ENCODE measurements at places on chromosomes 3 and 15.

DNA sequence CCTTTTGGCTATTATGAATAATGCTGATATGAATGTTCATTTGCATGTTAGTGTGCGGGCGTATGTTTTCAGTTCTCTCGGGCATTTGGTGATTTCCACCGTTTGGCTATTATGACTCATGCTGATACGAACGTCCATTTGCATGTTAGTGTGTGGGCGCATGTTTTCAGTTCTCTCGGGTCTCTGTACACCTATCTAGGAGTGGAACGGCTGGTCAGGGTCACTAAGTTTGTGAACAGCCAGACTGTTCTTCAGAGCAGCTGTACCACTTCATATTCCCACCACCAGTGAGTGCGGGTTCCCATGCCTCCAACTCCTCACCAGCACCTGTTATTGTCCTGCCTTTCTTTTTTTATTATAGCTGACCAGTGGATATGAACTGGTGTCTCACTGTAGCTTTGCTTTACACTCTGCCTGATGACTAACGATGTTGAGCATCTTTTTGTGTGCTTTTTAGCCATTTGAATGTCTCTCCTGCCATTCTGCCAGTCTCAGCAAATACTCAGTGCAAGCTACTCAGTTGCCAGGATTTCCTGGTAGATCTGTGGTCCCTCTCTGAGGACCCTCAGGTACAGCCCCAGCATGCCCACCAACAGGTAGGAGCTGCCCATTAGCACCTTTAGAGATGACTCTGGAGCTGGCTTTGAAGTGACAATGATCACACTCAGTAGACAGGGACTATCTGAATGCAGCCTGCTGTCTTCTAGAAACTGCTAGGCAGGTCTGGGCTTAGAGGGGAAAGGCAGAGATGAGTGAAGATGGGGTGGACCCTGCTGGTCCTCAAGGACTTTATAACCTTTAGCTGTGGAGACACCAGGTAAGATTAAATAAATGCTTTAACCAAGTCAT is 141.1 kb downstream of the XXYLT1 start:
- peak; percentile 62 for DNase-seq

DNA sequence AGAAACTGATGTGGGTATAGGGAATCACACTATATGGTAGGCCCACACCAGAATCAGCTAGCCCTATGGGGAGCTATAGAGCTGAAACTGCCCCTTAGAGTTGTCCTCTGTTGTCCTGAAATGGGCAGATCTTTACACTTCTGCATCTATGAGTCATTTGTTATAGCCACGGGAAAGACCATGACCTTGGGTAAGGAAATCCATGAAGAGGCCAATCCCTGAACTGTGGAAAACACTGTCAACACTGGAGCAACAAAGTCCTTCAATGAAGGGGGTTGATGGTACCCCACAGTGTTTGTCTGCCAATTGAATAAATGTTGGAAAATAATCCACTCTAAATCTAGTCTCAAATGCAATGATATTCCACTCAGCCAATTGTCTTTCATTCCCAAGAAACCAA is 5.2 kb upstream of the CD200R1 start:
- no peak for DNase-seq

DNA sequence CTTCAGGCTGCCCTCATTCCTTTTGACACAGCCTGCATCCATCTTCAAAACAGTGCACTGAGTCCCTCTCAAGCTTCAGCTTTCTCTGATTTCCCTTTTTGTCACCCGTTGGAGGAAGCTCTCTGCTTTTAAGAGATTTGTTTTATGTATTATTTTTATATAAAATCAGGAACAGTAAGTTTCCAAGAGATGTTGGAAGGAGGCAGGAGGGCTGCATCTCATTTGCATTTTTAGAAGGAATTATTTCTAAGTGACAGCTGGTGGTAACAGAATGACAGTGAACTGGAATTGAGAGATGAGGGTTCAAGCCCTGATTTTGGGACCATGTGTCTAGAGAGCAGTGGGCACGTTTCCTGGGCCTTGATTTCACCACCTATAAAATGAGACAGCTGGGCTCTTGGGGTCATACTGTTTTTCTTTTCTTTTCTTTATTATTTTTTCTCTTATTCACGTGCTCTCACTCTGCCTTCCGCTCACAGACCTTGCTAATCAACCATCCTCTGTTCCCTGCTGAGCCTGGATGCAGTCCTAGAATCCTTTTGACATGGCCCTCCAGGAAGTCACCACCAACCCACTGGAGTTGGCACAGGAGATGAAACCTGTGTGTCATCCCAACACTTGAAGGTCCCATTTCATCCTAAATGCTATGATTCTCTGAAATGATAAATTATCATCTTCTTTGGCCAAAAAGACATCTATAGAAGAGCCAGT is 148.6 kb downstream of the CACNA2D3 start:
- DNase-seq, result no peak

GRCh38 chr15:76939715-76940114 is 8.2 kb downstream of the RCN2 start:
- no peak for DNase-seq

GRCh38 chr3:5058471-5058951 is 63.6 kb upstream of the ARL8B start:
- DNase-seq, result no peak

DNA sequence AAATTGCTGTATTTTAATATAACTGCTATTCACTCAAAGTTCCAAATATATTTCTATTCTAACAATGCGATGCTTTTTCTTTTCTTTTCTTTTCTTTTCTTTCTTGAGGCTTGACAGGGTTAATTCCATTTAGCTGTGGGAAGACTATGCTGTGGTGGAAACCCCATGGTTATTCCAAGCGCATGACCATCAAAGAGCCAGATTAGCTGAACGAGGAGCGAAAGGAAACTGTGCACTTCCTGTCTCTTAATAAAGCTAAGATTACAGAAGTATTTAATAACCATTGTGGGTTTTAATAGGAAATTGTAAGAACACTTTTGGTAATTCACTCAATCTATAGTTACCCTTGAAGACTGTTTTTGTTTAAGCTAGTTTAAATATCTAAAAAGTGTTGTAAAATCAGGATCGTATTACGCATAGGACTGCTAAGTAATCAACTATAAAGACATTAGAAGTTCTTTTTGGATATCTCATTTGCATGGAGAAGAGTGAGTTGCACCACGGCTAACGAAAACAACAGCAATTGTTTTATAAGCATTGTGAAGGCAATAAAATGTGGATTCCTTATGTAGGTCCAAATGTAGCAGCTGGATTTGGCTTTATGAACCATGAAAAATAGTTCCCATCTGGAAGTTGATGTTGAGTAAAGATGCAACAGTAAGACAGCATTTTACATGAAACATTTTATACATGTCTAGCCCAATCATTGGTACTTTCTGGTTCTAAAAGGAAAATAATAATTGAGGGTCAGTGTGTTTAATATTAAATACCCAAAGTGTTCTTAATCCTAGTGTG is 105.4 kb downstream of the ZIC1 start:
- no peak for DNase-seq

DNA sequence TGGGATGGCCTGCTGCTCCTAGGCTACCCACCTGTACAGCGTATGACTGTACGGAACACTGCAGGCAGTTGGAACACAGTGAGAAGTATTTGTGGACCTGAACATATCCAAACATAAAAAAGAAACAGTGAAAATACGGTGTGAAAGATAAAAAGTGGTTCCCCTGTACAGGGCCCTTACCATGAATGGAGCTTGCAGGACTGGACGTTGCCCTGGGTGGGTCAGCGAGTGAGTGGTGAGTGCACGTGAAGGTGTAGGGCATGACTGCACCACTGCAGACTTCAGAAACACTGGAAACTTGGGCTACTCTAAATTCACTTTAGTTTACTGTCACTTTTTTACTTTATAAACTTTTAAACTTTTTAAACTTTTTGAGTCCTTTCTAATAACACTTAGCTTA is 71.2 kb upstream of the SLC6A6 start:
- no peak for DNase-seq

DNA sequence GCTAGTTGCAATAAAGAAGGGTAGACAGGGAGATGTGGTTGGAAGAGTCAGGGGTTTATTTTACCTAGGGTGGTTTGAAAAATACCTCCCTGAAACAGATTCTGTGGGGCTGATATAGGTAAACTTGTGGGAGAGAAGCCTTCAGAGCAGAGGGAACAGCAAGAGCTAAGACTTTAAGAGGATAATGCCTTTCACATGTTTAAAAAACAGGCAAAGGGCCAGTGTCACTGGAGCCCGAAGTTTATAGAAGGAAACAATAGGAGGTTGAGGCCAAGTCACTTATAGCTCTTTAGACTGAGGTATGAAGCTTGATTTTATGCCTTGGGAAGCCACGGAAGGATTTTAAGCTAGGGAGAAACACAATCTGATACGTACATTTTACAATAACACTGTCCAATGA is 448.7 kb downstream of the TAFA4 start:
- DNase-seq, result no peak

DNA sequence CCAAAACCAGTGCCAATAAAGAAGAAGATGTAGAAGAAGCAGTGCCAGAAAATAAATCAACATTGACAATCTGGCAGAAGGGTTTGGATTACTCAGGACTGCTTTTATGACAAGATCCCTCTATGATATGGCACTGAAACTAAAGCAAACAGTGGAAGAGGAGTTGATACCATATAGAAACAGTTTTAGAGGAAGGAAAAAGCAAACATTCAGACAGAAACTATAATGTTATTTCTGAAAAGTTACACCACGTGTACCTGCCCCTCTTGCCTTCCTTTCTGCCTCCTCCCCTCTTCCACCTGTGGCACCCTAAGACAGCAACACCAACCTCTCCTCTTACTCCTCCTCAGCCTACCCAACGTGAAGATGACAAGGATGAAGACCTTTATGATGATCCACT is 63.0 kb downstream of the SFMBT1 start:
- no peak for DNase-seq

DNA sequence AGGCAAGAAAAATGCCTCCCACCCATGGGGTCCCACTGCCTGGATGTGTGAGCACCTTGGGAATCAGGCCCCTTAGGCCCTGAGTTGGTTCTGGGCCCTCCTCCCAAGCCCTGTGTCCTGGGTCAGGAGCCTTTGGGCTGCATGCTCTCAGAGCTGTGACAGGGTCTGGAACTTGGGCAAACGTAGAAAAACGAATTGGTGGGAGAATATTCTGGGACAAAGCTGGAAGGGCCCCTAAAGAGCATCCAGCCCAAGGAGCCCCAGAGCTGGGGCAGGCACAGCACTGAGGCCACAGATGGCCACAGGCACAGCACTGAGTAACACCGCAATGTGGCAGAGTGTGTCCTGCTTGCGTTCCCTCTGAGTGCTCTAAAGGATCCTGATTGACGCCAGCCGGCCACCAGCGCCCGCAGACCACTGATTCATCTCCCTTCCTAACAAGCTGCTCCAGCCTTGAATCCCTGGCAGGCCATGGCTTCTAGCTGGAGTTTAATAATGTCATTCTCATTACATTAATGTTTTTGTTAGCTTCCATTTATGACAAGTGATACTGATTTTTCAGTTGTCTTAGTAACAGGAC is 18.6 kb upstream of the SEC13 start:
- DNase-seq, result no peak

DNA sequence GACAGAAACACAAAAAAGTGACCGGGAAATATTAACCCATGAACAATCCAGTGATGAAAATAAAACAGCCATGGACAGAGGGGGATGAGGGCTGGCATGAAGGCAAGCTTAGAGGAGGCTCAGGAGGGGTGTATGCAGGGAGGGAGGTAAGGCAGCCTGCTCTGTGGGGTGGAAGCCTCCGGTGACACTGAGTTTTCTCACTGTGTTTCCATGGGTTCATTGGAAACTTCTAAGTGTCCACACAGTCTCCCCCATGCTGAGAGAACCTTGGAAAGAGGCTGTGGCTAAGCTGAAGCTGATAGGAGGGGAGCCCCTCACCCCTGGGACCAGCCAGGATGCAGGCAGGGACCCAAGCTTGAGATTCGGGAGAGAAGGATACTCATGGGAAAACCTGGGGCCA is 6.8 kb upstream of the SKOR1 start:
- no peak for DNase-seq

GRCh38 chr3:117790235-117790987 is 1080.8 kb downstream of the TUSC7 start:
- DNase-seq, result no peak

GRCh38 chr3:73502609-73503583 is 121.8 kb downstream of the PDZRN3 start:
- DNase-seq, result peak; percentile 38

DNA sequence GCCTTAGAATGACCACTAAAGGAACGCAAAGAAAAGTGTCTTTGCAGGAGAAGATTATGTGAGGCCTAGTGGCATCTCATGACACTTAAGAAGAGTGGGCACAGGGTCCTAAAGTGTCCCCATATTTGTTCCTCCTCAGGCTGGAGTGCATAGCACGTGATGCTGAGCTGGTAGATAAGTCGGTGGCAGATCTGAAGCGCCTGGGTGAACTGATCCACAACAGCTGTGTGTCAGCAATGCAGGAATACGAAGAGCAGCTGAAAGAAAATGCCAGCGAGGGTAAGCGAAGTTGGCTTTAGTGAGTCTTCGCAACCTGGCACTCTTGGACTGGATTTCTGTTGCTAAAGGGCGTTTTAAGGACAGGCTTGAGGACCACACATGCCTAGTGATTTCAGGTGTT is 92.6 kb downstream of the CHD2 start:
- no peak for DNase-seq

DNA sequence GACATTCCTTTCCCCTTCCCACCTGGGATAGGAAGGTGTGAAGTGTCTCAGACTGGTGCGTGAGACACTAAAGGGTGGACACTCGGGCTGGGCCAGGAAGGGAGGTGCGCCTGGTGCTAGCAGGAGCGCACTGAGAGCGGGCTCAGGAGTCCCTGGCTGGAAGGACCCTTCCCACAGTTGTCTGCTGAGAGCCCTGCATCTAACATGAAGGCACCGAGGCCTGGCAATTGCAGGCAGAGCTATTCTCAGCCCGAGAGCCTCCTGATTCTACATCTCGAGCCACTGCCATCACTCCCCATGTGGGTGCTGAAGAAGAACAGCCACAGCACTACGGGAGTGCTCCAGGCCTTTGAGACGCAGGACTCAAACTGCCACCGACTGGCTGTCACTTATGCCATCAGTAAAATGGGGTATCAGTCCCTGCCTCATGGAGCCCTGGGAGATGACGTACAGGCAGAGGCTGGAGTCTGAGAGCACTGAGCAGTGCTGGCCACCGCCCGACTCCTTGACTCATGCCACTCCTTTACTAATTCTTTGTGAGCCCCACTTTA is 159.4 kb downstream of the KLF13 start:
- DNase-seq, result no peak

- DNase-seq, result no peak
These were observed 174.9 kb downstream of the GHSR start for GRCh38 chr3:172273378-172273777.

GRCh38 chr3:66497288-66497984 is 3.4 kb downstream of the LRIG1 start:
- DNase-seq, result no peak

DNA sequence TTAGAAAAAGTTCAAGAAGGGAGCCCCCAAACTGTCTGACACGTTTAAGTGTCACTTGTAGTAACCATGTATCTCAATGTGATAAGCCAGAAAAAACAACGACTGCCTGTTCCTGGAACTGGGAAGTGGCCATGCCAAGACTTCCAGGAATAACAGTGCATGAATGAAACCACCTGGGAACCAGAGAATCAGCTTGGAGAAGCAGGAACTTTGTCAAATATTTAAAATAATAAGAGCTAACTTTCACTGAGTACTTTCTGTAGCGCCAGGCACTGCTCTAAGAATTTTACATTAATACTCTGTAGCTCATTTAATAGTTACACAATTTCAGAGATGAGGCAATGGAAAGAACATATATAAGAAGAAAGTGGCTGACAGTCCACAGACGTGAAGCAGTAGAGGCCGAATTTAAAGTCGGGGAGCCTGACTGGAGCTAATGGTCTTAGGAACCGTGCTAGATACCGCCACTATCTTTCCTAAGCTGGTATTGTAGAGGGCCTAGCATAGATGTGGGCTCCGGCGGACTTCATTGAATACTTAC is 876 bp downstream of the PLSCR1 start:
- no peak for DNase-seq
